CD8-positive, alpha-beta memory T cell (primary cell): ENCODE measurements at places on chromosomes 11 and 22. TPM values are rescaled to one million over a fixed set of nuclear protein-coding genes. Genes with fewer than 3 reads are reported as not detected.

GRCh38 chr11:119157063-119157462, 8.2 kb downstream of the ABCG4 start:
- H3K4me1 ChIP-seq: no peaks in the 10 kb centered on the region
- no peak overlapping the region for H3K4me3 ChIP-seq
- H3K36me3 ChIP-seq: no peaks in the 10 kb centered on the region
- no peak overlapping the region for H3K27ac ChIP-seq
- DNase-seq: no peak
- no peaks in the 10 kb centered on the region for H3K27me3 ChIP-seq

Gene NTM
- not detected for total RNA-seq

DNA sequence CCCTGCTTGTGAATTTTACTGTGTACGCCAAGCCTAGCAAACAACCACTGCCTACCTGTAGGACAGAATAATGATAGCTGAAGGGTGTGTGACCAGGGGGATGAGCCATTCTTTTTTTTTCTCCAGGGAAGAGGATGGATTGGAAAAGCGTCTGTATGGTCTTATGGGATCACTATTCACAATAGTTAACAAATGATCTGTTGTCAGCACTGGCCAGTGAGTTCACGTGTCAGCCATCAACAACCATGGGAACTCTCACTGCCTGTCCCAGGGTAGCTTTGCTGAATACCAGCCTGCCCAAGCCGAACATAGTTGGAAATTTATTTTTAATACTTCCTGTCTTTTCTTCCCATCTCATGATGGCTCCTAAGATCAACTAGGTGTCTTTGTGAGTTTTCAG, 170.2 kb downstream of the ST3GAL4 start:
- H3K4me3 ChIP-seq: no peak overlapping the region
- H3K4me1 ChIP-seq: no peaks in the 10 kb centered on the region

Gene FREY1
- total RNA-seq: 2.0 TPM

DNA sequence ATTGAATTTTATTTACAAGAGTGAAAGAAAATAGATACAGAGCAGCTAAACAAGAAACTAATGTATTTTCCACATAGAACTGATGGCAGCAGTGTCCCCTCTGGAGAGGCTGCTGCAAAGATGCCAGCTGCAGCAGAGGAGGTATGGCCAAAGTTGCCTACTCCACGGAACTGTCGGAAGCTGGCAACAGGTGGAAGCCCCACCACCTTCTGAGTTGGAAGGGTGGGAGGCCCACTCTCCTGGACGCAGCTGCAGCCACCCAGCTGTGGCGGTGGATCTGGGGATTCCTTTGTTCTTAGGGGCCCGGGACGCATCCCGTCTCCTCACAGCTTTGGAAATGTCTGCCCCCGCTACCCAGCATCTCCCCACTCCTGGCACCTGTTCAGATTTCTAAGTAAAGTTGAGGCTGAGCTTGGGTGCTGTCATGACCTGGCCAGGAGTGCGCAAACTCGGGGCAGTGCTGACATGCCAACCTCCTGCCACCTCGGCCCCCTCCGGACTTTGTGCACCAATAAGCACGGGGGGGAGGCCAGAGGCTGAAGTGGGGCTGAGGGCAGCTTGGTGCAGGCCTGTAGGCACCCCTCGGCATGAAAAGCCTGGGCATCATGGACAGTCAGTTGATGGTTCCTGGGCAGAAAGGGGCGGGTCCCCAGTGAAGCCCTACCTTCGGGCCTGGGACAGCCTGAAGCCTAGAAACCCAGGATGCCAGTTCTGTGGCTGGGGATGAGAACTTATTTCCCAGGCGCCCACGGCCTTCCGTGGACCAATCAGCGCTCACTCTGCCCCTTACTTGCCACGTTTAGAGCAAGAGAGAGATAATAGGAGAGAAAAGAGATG, 1071.4 kb downstream of the JRKL start:
- H3K4me3 ChIP-seq: no peak overlapping the region
- H3K27ac ChIP-seq: no peak overlapping the region
- H3K4me1 ChIP-seq: no peaks in the 10 kb centered on the region
- DNase-seq: no peak
- H3K36me3 ChIP-seq: no peaks in the 10 kb centered on the region

GRCh38 chr22:19757140-19757984, 3.2 kb upstream of the TBX1 start:
- no peaks in the 10 kb centered on the region for H3K36me3 ChIP-seq
- H3K4me3 ChIP-seq: peak overlapping the region; percentile 11
- peaks cover 60% of the 10 kb centered on the region for H3K27me3 ChIP-seq
- H3K4me1 ChIP-seq: peaks cover 30% of the 10 kb centered on the region

Gene KCNJ1
- not detected for total RNA-seq

GRCh38 chr11:118953265-118953664, 2.8 kb upstream of the UPK2 start:
- no peak overlapping the region for H3K4me3 ChIP-seq
- no peaks in the 10 kb centered on the region for H3K36me3 ChIP-seq
- no peak overlapping the region for H3K27ac ChIP-seq
- DNase-seq: no peak
- peaks cover 7% of the 10 kb centered on the region for H3K4me1 ChIP-seq

DNA sequence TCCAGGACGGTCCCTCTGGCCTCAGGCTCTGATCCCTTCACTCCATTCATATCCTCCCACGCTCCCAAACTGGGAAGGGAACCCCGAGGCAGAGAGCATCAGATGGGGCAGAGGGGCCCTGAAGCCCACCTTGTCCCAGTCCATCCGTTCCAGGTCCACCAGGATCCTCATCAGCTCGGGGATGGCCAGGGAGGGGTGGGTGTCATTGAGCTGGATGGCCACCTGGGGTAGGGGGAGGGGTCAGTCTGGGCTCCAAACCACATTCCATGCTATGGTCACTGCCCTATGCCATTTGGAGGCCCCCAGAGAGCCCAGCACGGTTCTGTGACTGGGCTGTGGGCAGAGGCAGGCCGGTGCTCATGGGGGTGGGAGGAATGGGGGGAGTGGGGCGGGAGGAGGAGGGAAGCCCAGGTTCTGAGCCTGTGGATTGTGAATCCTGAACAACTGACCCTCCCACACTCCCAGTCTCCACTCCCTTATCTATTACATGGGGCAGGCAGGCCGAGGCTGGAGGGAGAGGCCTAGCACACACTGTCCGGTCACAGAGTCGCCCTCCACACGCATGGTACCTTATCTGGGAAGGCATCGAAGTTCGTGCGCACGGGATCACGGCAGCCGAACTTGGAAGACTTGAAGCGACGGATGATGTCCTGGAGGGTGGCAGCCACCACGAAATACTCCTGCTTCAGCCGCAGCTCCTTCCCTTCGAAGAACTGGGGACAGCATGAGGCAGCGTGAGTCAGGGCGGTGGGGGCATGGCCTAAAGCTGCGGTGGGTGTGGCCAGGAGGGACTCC, 5.5 kb downstream of the PYGM start:
- no peak overlapping the region for H3K4me3 ChIP-seq
- H3K27me3 ChIP-seq: no peaks in the 10 kb centered on the region
- peaks cover 6% of the 10 kb centered on the region for H3K36me3 ChIP-seq
- H3K27ac ChIP-seq: no peak overlapping the region

Gene PLEKHA7
- 6.6 TPM for total RNA-seq

- H3K27me3 ChIP-seq: peaks cover 6% of the 10 kb centered on the region
- no peak overlapping the region for H3K4me3 ChIP-seq
- H3K36me3 ChIP-seq: no peaks in the 10 kb centered on the region
- peak; percentile 64 for DNase-seq
- no peak overlapping the region for H3K27ac ChIP-seq
- no peaks in the 10 kb centered on the region for H3K4me1 ChIP-seq
Measured at GRCh38 chr11:33808228-33808828, 34.0 kb upstream of the FBXO3 start.

GRCh38 chr11:66728693-66729385, at the start of gene SPTBN2:
Gene SPTBN2, minus strand, starts transcription at chr11:66729216. Its CDS starts 7,976 bp downstream, at chr11:66721240.
- no peak for DNase-seq
- peaks cover 35% of the 10 kb centered on the region for H3K27me3 ChIP-seq
- no peak within 1 kb of the TSS for H3K27ac ChIP-seq
- H3K36me3 ChIP-seq: no peaks in the 10 kb centered on the region
